ENCODE measurements at places on chromosomes 4 and X.

- DNase-seq: no peak
Observed at GRCh38 chr4:80492761-80493160, 157.2 kb downstream of the CFAP299 start.

GRCh38 chrX:151397741-151398070 lies 700 bp downstream of the VMA21 start:
- no peak for DNase-seq

GRCh38 chrX:31057691-31058090 lies 14.2 kb downstream of the FTHL17 start:
- DNase-seq: no peak

GRCh38 chr4:17065821-17066220 lies 167.4 kb upstream of the LDB2 start:
- DNase-seq: no peak

- peak; percentile 23 for DNase-seq
Observed at GRCh38 chr4:90449626-90450025, 322.4 kb downstream of the CCSER1 start.

DNA sequence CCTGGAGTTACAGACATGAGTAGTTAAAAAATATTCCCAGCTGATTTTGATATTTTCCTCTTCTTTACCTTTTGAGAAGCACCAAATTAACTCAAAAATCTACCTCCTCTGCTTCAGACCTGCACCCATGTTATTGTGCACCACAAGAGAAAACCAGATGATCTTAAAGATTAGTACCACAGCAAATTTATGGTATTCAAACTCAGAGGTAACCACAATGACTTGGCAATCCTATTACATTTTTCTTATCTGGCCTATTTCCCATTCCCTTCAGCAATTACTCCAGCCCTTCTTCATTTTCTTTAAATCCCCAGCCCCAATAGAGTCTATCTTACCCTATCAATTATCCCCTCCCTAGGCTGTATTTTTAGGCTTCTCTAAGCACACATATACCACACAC lies 535.1 kb downstream of the FAT4 start:
- no peak for DNase-seq

DNA sequence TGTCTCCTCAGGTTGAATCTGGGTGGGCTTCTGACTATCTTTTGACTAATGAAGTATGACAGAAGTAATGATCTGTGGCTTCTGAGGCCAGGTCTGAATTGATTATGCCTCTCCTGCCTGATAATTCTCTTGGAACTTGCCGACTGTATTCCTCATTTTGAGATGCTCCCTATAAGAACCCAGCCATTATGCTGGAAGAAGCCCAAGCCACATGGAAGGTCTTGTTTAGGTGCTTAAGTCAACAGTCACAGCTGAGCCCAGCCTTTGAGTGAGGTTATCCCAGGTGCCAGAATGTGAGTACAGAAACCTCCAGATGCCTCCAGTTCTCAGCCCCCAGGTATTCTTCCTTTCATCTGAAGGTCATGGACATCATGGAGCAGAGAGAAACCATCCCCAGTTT lies 456.6 kb downstream of the IL15 start:
- no peak for DNase-seq

DNA sequence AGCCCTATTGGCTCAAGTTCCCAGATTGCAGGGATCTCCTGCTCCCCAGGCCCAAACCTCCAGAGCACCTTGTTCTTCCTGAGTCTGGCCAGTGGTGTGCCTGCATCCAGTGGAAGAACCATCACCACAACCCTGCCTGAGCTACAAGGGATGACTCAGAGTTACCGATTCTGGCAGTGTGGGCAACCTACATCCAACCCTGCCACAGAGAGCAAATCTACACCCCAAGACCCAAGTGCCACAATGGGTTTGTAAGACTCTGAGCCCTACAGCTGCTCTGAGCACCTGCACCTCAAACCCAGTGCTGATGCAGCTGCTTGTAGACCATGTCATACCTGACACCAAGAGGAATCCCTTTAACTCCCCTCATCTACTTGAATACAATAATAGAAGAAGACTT lies 110.0 kb downstream of the SOWAHB start:
- DNase-seq: no peak

DNA sequence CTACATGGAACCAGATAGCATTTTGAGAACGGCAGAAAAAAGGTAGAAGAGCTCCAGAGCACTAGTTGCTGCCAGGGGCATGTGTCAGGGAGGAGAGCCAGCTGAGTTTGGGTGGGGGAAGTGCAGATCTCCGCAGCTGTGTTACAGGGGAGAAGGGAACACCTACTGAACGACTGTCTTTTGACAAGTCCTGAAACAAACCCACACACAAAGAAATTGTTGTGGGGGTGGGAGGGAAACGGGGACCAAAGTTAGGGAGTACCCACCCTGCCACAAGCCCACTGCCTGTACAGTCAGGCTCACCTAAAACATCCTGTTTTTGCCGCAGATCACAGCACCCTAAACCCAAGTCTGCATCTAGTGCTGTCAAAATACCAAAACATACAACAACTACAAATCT lies 55.5 kb downstream of the LEF1 start:
- DNase-seq: no peak

Data from heart left ventricle (tissue), 16 donors.